ENCODE measurements at places on chromosomes 3 and 15.

DNA sequence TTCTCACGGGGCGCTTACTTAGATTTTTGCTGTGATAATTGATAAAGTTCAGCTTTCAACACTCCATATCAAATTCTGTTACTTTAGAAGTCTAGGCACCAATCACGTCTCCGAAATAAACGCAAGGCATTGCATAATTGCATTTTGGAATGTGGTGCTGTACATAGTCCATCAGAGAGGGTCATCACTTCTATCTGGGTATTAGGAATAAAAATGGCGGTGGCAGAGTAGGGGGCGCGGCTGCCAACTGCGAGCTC, 365 bp upstream of the UQCC5 start:
- DNase-seq: no peak

- DNase-seq: peak; percentile 79
Measured at GRCh38 chr15:84654689-84655453, 788 bp upstream of the WDR73 start.

DNA sequence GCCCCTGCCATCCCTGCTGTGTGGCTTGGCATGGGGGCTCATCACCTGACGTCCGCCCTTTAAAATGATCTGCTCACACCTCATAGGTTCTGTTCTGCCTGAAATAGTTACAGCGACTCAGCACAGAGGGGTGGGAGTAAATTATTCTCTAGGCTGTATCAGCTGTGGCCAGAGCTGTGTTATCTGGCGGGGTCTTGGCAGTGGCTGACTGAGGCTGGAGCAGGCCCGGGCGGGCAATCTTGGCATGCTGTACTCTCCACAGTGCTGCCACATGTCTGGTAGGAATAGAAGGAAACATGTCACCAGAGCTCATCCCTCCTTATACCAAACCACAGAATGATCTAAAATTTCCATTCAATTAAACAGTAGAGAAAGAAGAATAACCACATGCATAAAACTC, 499.9 kb upstream of the LMCD1 start:
- no peak for DNase-seq

DNA sequence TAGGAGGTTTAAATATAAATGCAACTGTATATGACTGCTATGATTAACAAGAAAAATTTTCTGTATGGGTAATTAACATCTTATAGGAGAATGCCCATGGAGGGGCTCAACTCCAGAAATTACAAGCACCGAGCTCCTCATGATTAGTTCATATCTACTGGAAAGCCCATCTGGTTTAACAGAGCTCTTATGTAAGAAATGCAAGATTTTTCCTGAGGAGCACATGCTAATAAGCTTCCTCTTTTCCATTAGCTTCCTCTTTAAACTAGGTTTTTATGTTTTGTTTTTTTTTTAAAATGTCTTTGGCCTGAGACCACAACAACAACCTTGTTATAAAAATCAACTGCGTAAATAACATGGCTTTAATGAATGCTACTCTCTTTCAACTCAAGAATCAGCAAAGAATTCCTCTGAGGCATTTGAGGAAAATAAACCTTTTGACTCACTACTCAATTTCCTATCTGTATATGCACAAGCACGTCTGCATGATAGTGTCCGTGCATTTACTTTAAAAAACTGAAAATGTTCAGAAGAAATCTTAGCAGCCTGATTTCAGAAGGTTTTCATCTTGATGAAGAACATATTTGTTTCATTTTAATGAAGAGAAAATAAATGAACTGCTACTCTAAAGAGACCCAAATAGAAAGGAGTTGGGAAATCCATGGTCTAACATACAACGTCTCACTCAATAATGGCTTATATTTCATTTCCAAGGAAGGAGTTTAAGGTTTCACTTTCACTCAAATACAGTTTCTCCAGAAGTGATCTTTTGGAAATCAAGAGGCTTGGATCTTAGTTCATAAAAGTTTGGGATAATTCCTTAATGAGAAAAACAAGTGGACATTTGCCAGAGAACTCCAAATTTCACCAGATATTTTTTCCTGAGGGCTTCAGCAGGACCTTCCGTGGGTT, 180.8 kb downstream of the KCNAB1 start:
- DNase-seq: no peak

GRCh38 chr3:160381470-160381869, 17.6 kb downstream of the IFT80 start:
- DNase-seq: no peak

DNA sequence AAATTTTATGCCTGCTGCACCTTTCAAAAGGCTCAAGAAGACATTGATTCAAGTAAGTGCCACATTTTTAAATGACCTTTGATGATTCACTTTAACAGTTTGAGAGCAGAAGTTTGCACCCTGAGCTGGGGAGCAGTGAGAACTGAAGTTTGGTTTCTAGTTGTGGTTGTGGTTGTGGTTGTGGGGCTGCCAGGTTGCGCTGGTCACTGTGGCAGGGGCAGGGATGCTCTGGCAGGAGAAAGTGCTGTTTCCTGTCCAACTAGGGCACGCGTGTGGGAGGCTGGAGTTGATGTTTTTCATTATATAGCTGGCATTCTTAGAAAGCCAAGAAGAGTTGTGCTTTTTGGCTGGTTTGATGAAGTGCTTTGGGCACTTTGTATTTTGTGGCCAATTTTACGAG, 339.7 kb upstream of the NR2F2 start:
- DNase-seq: no peak

DNA sequence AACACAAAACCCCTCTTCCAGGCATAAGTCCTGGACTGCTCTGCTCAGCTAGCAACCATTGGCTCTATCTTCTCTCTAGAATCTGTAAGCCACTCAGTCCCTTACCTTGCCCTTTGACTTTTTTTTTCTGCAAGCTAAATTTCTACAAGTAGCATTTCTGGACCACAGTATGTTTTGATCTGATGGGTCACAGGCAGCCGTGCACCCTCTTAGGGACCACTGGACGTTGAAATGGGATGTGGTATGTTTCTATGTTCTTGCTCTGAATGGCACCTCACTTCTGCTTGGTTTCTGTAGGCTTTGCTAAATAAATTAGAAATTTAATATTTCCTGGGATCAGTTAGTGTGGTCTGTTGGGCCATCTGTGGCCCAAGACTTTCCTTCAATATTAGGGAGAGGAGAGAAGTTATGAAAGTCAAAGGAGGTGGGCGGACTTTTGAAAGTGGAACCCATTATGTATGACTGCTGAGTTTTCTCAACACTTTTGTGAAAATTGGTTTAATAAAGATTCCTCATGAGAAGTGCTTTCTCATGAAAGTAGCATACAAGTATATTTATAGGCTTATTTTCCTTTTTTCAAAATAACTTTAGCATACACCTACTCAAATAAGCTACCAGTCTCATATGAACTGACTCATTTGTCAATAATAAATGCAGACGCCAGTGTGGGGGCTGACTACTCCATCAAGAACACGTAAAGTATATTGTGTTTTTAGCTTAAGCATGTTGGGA, 18.4 kb upstream of the TIPARP start:
- DNase-seq: no peak

GRCh38 chr15:22815766-22816165, 22.7 kb upstream of the NIPA2 start:
- no peak for DNase-seq

DNA sequence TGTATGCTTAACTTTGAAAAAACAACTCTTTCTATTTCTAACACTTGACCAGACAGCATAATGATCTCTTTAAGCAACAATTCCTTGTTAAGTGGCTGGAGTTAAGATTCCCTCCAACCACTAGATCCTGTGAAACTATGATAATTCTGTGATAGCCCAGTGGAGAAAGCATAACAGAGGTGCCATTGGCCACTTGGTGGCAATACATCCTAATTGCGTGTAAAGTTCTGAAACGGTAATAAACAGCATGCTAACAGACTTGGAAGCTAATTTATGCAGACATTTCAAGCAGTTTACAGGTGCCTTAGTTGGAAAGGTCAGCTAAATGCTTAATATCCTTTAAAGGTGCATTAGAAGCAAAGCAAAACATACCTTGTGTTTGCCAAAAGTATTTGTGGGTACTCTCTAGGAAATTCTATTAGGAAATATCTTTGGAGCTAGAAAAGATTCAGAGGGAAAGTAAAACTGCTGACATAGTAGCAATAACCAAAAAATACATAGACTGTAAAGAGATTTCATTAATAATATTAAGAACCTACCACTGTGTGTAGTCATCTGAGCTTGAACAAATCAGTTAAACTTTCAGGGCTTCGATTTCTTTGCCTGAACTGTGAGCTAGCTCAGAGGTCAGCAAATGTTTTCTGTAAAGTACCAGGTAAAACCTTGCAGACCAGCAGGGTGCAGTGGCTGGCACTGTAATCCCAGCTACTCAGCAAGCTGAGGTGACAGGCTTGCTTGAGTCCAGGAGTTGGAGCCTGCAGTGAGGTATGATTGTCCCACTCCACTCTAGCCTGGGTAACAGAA, 19.0 kb upstream of the CSTA start:
- DNase-seq: no peak
